Stimulated activated CD8-positive, alpha-beta memory T cell treated with anti-CD3 and anti-CD28 coated beads, Interleukin-15, amount 100 ng/mL, for 4 hours (primary cell): ENCODE measurements at places on chromosomes 2 and 18.
A peak's percentile ranks its signal among the peaks of the same experiment; 100 is the strongest.

GRCh38 chr2:66435549-66435875, 587 bp downstream of the MEIS1 start:
- no peak for DNase-seq

GRCh38 chr18:73724958-73725357, 422.7 kb downstream of the FBXO15 start:
- DNase-seq: no peak

GRCh38 chr2:119407430-119408220, 24.0 kb upstream of the TMEM37 start:
- no peak for DNase-seq

GRCh38 chr2:15112216-15112615, 448.9 kb downstream of the NBAS start:
- no peak for DNase-seq

GRCh38 chr2:96788442-96789244, 27.4 kb upstream of the CNNM3 start:
- DNase-seq: no peak

DNA sequence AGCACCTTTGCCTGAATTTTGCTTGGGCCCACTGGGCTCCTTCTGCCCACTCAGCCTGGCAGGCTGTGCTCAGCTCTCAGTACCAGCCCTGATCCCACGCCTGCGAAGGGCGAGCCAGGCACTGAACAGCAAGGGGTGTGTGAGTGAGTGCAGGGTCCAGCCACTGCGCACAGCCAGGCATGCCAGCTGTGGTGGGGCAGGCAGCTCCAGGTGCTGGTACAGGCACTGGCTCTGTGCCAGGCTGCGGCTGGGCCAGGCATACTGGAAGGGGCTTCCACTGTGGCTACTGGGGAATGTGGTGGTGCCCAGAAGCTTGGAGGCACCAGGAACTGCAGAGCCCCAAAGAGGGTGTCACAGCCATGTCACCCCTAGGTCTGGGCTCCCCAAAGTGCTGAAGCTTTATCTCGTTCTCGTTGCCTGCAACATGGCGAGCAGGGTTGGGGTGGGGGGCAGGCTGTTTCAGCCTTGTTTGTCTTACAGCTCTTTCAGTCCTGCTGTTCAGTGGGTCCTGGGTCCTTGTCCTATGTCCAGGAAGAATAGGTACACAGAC, 8.8 kb downstream of the DYSF start:
- DNase-seq: no peak

DNA sequence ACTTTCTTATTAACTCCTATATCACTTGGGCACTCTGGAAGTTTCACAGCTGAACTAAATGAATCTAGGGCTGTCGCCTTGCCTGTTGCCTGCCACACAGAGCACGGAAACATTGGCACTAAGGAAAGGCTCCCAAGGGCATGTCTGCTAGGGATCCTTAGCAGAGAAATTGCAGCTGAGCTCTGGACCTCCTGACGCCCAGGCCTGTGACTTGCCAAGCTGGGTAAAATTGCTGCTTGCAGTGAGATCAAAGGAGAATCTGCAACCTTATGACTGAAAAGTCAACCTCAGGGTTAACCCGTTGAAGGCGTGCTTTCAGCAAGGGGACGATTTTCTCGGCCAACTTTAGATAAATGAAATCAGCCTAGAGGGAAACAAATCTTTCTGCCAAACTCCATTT, 189.8 kb downstream of the NCK2 start:
- no peak for DNase-seq

DNA sequence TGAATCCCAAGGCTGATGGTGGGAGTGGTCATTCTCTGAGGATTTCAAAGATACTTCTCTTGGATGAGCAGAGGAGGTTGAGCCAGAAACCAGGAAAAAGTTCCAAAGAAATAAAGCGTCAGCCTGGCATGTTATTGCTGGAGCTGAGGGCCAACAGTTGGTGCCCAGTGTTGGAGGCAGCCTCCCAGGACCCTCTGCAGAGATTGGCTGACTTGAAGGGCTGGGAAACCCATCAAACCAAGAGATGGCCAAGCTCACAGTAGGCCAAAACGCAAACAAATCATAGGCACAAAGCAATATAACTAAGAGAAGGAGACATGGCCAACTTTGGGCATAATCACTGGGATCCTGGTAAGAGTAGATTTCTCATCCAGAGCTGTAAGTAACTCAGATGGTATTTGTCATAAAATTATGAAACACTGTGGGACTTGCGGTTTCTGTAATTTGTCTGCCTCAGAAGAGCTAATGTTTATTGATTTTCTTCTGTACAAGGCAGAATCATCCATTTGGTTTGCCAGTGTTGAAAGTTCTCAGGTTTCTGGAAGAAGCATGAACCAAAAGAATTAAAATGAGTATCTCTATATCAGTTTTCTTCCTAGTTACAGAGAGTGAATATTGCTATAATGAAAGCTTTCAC, 108.3 kb downstream of the ATL2 start:
- DNase-seq: no peak

- DNase-seq: no peak
Observed at GRCh38 chr2:149258531-149258930, 71.9 kb upstream of the LYPD6 start.

GRCh38 chr2:121776885-121777698, 21.6 kb downstream of the TSN start:
- DNase-seq: no peak

DNA sequence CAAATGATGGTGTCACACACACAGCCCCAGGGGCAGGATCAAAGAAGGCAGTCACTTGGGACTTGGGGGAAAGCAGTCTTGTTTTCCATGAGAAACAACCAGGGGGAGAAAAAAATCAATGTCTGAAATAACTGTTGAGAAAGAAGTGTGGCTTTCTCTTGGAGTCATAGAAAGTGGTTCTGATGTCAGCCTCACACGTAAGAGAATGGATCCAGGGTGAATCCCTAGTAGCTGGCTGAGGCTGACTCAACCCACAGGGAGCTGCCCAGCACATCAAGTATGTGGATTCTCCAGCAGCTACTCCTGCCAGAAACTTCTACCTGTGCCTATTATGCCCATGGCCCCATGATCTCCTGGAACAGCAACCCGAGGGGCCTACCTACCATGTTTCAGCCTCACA, 33.6 kb upstream of the ZBTB7C start:
- DNase-seq: no peak

DNA sequence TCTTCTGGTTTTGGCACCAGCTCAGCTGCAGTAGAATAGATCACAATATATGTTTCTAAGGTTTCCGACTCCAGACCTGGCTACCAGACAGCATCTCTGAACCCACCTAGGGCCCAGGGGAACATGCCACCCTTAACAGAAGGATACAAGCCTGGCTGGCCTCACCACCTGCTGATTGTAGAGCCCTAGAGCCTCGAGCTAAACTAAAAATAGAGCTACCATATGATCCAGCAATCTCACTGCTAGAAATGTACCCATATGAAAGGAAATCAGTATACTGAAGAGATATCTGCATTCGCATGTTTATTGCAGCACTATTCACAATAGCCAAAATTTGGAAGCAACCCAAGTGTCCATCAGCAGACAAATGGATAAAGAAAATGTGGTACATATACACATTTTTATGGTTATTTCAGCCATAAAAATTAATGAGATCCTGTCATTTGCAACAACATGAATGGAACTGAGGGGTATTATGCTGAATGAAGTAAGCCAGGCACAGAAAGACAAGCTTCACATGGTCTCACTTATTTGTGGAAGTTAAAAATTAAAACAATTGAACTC, 242.4 kb upstream of the SLC39A10 start:
- no peak for DNase-seq

DNA sequence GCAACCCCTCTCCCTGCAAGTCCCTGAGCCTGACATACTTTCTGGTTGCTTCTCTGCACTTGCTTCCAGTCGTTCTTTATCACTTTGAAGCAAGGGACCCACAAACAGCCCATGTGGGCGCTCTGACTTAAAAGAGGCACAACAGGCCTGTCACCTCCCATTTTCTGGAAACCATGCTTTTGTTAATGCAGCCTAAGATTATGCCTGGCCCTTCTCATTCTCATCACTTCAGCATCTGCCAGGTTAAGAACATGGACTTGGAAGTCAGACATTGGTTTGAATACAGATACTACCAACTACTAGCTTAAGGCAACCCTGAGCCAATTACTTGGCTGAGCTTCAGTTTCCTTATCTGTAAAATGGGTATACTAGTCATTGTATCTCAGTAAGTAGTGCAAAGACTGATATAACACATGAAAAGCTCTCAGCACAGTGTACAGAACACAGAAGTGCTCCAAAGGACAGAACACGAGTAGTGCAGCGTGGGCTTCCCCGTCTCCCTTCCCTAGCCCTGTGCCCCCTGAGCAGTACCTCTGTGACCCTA, 141.4 kb downstream of the TNS1 start:
- no peak for DNase-seq

DNA sequence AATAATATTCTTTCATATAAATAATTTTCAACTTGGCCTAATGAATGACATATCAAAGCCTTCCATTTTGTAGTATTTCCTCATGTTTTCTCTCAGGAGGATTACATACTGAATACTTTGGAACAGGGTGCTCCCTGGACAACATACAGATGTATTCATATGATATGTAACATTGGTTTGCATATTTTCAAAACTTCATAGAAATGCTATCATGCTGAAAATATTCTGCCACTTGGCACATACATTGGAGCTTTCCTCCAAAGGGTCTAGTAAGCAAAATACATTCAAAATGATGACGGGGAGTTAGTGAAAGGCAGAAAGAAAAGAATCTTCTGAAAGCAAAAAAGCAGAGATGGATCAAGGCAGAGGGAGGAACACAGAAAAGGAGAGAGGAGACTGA, 38.1 kb upstream of the RTN4 start:
- DNase-seq: no peak

DNA sequence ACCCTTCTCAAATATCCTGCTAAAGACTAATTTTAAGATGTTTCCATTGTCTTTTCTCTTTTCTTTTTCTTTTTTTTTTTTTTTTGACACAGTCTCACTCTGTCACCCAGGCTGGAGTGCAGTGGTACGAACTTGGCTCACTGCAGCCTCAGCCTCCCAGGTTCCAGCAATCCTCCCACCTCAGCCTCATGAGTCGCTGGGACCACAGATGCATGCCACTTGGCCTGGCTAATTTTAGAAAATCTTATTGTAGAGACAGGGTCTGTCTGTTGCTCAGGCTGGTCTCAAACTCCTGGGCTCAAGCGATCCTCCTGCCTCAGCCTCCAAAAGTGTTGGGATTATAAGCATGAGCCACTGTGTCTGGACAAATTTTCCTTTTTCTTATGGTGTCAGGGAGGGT, 167.5 kb downstream of the MCFD2 start:
- no peak for DNase-seq

GRCh38 chr2:148534416-148535204, 109.9 kb upstream of the EPC2 start:
- no peak for DNase-seq

DNA sequence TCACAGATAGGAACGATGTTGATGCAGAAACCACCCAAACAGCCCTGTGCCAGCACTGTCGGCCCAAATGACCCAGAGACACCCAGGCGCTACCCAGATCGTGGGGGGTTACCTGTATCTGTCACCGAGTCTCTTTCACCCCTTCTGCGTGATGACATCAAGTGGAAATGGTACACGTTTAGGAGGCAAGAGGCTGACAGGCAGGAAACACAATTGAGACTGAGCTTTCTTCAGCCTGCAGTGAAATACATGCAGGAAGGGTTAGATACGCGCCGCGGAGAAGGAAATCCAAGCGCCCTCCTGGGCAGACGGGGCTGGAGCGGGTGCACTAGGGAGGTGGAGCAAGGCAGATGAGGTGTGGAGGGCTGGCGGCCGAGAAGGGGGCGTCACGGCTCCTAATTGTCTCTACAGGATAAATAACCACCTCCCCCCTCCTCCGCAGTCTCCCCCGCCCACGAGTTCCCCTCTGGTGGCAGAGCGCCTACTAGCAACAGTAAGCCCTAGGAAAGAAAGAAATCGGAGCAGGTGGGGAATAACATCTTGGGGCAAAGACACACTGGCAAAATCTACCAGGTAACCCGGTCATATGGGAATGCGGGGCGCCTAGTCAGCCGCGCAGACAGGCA, at the start of gene RNF152:
Gene RNF152, minus strand, starts transcription at position 325 of the 626 bp plus-strand sequence. CDS start 76,544 bp downstream, outside the sequence.
- DNase-seq: peak; percentile 19

- no peak for DNase-seq
Observed at GRCh38 chr2:118269408-118270051, 181.3 kb downstream of the INSIG2 start.

DNA sequence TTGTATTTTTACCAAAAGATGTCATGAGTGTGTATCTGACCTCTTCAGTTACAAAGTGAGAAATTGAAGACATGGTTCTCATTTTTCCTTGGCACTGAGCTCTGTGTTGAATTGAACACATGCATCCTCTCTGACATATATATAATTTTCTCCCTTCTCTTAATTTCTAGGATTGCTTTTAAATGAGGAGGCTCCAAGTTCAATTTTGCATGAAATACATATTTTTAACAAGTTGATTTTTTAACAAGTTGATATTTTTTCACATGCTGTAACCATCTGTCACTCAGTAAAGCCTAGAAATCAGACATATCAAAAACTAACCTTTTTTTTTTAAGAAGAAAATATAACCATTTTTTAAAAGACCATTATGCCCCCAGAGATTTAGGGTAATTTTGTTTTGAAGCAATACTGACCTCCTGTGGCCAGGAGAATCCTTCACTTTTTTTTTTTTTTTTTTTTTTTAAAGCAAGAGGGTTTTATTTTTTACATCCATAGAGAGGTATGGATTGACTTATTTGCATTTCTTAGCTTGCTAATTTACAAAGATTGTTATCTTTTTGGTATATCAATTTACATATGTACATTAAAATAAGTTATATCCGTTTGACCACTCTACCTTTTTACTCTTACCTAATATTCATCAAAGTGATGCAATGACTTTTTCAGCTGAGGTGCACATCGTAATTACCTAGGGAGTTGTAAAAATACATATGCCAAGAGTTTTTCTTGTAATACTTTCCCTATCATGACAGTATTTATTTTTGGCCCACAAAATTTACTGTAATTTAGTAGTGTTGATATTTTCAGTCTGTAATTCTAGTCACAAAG, 161.8 kb downstream of the SOCS6 start:
- no peak for DNase-seq

DNA sequence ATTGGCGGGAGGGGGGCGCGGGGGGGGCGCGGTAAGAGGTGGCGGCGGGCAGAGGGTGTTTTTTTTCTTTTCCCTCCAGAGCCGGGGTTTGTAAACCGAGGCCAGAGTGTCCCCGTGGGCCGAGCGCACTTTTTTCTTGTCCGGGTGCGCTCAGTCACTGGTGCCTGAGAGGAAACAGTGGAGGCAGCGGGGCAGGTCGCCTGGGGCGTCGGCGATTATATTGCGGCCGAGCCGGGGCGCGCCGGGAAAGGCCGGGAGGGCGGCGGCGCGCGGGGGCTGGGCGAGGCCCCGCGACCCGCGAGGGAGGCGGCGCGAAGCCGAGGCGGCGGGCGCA, 275 bp downstream of the HOXD8 start:
- DNase-seq: no peak

- peak; percentile 70 for DNase-seq
Observed at GRCh38 chr18:34976899-34977837, 64.0 kb upstream of the MAPRE2 start.
